ENCODE measurements at places on chromosomes 1 and 21. TPM values are rescaled to one million over a fixed set of nuclear protein-coding genes. Genes with fewer than 3 reads are reported as not detected.

The NUF2 gene
- 14.4 TPM for total RNA-seq

The LDLRAD2 gene
- 0.23 TPM for total RNA-seq

The TMEM82 gene
- total RNA-seq = 2.5 TPM

The HAO2 gene
- 30.5 TPM for total RNA-seq

The SPRR2G gene
- total RNA-seq = not detected

The CCDC17 gene
- 0.99 TPM for total RNA-seq

The S100A5 gene
- 0.82 TPM for total RNA-seq

The RGS13 gene
- not detected for total RNA-seq

The TRIM17 gene
- 4.6 TPM for total RNA-seq

The HTR6 gene
- total RNA-seq = 0.47 TPM

The AIM2 gene
- 0.41 TPM for total RNA-seq

The TSSK3 gene
- total RNA-seq = 1.1 TPM

The C8B gene
- total RNA-seq = not detected

All from metanephros (tissue), 2 donors.